ENCODE measurements at places on chromosomes 5 and 9.

GRCh38 chr9:81874250-81874649 is 54.0 kb upstream of the SPATA31D4 start:
- DNase-seq, result no peak

- DNase-seq, result no peak
Observed at GRCh38 chr5:133116601-133117000, 64.8 kb downstream of the HSPA4 start.

DNA sequence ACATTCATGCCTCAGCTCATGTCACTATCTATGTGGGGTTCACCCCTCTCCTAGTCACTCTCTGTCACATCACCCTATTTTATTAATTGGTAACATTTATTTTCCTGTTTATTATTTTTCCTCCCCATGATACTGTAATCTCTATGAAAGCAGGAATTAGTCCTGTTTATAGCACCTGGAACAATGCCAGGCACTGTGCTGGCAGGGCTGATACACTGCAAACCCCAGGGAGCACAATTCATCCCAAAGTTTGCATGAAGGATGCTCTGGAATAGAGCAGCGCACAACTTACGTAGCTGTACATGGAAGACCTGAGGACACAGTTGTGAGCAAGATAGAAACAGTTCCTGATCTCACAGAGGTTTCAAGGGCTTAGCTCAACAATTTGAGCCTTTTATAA is 103.2 kb downstream of the NSG2 start:
- no peak for DNase-seq

GRCh38 chr5:141771031-141771430 is 89.0 kb upstream of the ARAP3 start:
- no peak for DNase-seq

DNA sequence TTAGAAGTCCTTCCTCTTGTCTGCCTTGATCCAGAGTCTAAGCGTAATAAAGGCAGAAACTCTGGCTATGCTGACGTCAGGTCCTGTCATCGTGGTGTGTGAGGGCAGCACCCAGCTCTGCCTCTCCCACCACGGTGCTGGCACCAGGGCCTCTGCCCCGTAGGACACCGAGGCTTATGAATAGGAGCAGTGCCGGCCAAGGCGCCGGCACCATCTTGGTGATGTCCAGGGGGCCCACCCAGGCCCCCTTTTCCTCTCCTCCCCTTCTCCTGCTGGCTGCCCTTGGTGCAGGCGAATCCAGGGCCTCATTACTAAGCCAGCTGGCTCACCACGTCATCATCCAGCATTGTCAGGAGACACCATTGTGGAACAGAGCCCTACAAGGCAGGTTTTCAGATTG is 252.3 kb downstream of the FANCC start:
- DNase-seq, result no peak

- no peak for DNase-seq
Observed at GRCh38 chr9:119827526-119827925, 458.3 kb upstream of the BRINP1 start.

DNA sequence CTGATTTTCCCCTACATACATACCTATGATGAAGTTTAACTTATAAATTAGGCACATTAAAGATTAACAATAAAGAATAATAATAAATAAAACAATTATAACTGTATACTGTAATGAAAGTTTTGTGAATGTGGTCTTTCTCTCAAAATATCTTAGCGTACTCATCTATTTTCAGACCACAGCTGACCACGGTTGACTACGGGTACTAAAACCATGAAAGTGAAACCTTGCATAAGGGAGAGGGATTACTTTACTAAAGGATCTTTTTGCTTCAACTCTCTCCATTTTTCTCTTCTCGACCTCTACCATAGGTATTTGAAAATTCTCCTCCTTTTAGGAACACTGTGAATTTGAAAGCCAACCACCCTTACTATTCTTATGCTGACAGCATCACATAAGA is 475.5 kb downstream of the CETN3 start:
- DNase-seq, result no peak

- no peak for DNase-seq
Observed at GRCh38 chr5:140118302-140118936, 4.5 kb downstream of the PURA start.

GRCh38 chr5:94463739-94464138 is 154.7 kb downstream of the KIAA0825 start:
- no peak for DNase-seq

GRCh38 chr5:157475432-157475831 is 15.4 kb downstream of the NIPAL4 start:
- DNase-seq, result no peak

DNA sequence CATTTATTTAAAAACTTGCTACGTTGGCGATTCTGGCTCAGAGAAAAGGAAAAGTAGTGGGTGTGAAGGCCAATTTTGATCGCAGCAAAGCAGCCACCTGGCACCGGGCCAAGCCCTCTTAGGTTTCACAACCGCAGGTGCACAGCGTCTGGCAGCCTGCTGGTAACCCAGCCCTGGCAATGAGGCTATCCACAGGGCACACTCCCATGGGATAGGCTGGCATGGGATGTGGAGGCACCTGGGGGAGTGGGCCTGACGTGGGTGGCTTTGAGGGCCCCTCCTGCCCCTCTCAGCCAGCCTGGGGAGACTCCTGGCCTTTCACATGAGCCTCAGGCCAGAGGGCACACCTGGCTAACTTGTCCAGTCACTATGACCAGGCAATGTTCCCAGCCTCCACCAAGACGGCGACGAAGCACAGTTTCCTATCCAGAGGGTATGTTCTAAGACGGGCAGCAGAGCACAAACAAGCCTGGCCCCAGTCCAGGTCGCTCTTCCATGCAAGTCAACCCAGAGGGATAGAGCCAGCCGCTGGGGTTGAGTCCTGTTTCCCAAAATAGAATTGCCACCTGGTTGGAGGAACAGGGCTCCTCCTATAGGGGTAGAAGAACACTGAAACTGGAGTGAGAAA is 19.0 kb downstream of the CMBL start:
- DNase-seq, result peak; percentile 4

- no peak for DNase-seq
Observed at GRCh38 chr5:147485046-147485445, 24.8 kb downstream of the DPYSL3 start.

- no peak for DNase-seq
Observed at GRCh38 chr5:145768863-145769262, 66.3 kb downstream of the PRELID2 start.

DNA sequence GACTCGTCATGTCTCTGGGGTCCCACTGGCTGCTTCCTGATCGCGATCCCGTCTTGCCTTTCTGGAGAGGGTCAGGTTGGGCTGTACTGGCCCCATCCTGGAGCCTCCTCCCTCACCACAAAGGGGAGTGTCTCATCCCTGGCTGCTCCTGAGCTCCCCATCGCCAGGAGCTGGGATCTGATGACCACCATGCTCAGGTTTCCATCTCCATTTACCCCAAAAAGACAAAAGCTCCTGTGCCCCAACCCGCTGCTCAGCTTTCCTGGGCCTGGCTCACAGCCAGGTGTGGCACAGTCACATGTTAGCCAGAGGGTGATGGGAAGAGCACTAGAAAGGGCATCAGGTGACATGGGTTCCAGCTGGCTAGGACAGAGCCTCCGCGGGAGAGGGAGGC is 47.3 kb upstream of the CDKN2AIPNL start:
- no peak for DNase-seq

DNA sequence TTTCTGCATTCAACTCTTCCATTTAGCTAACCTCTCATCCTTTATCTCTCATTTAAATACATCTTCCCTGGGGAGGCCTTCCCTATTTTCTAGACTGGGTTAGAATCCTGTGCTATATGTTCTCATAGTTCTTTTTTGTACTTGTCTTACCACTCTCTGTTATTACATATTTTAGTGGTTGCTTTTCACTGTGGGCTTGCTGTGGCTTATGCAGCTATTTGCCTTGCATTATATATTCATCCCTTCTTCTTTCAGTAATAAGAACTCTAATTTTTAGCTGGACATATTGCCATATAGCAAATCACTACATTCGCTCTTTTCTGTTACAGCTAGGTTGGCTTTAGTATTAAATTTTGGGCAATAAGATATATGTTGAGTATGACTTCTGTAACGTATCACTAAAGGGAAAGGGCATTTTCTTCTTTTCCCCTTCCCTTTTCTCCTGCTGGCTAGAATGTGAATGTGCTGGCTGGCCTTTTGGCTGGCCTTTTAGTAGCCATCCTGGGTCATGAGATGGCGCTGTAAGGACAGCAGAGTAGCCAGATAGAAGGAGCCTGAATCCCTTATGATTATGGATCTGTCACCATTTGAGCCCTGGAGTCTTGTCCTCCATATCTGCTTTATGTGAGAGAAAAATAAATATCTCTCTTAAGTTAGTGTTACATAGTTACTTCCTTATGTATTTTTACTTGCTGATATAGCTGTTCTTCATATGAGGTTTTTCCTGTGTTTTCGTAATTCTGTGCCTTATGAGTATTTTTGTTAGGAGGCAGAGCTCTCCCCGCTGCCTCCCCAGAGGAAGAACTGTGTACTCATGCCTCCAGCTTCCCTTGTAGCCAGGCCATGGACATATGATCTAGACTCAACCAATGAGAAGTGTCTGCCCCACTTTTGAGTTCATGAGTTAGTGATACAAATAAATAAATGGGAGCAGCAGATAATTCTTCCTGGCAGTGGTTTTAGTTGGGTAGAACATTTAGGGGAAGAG is 65.8 kb downstream of the NDUFAF2 start:
- no peak for DNase-seq

- no peak for DNase-seq
Observed at GRCh38 chr9:107483666-107484065, 5.9 kb downstream of the KLF4 start.

DNA sequence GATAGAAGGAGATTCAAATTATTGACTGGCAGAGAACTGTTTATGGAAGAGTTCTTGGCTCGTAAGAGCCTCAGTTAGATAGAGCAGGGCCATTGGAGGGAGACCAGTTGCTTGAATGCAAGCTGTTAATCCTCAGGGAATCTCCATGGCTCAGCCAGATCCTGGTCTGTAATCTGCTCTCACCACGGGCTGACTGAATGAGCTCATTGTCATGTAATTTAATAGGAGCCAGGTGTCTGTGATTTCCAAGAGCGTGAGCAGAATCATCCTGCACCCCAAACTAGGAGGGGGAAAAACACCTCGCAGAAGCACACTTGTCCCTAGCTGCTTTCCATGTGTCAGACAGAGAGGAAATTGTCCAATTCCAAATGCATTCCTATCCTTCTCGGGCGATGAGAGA is 19.1 kb upstream of the KCNMB1 start:
- DNase-seq, result no peak

- DNase-seq, result no peak
Observed at GRCh38 chr5:152462021-152462721, 57.1 kb upstream of the NMUR2 start.

DNA sequence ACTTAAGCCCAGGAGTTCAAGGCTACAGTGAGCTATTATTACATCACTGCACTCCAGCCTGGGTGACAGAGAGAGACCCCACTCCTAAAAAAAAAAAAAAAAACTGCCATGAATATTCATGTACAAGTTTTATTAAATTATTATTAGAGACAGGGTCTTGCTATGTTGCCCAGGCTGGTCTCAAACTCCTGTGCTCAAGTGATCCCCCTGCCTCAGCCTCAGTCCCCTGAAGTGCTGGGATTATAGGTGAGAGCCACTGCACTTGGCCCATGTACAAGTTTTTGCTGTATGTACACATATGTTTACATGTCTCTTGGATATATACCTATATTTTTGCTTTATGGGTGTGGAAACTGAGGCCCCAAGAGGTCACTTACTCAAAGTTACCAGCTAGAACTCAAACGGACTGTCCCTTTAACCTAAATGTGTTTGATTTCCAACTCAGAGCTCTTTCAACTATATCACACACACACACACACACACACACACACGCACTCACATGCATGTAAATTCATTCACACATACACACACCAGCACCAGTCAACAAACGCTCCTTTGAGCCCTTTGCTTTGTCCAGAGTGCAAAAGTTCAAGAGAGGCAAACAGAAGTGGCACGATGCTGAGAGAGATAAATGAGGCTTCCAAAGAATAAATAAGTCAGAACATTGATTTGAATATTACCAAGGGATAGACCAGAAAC is 42.3 kb upstream of the STRBP start:
- no peak for DNase-seq

DNA sequence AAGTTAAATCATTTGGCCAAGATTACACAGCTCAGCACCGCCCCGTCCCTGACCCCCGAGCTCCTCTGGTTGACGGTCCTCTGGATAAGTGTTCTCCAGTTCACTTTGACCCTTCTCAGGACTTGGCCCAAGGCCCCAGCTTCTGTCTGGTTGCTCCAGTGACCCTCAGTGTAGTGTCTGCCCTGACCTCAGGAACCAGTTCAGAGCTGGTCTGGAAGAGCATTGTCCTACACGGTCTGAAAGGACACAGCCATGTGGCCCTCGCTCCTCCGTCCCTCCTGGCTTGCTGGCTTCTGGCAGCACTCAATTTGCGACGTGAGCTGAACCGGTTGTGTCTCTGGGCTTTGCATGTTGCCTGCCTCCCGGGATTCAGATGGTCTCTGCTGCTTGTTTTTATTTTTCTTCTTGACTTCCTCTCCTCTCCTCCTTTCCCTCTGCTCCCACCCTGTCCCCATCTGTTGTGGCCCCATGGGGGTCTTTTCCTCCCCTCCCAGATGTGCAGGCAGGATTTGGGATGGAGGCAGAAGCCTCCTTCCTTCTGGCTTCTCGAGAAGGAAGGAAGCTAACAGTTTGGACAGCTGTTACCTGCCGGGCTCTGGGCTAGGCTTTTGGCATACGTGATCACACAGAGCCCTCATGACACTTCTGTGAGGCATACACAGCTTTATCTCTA is 72.0 kb downstream of the PPARGC1B start:
- DNase-seq, result no peak

DNA sequence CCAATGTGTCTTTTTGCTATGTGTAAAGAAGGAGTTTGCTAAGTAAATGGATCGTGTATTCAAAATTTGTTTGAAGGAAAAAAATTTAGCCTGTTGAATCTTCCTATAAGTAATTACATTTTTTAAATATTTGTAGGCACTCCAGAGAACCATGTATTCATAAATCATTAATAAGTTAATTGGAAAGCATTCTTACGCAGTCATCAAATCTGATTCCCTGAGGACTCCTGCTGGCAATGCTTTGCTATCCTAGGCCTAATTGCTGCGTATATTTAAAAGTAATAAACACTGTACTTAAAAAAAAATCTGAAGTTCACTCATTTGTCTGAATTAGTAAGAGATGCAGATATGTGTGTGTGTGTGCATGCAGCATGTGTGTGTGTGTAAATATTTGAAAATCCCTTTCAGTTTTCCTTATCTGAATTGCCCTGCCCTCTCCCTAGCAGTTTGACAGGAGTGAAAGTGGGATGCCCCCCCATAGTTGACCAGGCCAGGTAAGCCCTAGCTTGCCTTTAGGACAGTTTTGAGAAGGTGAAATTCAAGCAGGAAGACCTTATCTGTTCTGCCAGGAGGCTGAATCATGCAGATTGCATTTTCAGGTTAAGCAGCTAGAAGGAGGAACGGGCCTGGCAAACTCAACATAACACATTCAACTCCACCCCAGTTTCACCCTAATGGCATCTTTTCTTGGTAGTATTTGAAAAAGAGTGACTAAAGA is 81.2 kb upstream of the DNAH5 start:
- DNase-seq, result no peak

GRCh38 chr5:87266914-87267573 is 639 bp upstream of the RASA1 start:
- no peak for DNase-seq

DNA sequence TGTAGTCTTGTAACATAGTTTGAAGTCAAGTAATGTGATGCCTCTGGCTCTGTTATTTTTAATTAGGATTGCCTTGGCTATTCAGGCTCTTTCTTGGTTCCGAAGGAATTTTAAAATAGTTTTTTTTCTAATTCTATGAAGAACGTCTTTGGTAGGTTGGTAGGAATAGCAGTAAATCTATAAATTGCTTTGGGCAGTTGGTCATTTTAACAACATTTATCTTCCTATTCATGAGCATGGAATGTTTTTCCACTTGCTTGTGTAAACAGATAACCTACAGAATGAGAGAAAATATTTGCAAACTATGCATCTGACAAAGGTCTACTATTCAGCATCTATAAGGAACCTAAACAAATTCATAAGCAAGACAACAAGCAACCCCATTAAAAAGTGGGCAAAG is 173.2 kb upstream of the TRPC7 start:
- DNase-seq, result no peak

Data from substantia nigra (tissue), 51 donors.